Activated T-cell treated with anti-CD3 and anti-CD28 coated beads, Interleukin-2, amount 50 U/mL, for 24 hours (primary cell): ENCODE measurements at places on chromosomes 7 and 10.

GRCh38 chr7:105250239-105250638 is 138.5 kb downstream of the SRPK2 start:
- DNase-seq, result no peak

DNA sequence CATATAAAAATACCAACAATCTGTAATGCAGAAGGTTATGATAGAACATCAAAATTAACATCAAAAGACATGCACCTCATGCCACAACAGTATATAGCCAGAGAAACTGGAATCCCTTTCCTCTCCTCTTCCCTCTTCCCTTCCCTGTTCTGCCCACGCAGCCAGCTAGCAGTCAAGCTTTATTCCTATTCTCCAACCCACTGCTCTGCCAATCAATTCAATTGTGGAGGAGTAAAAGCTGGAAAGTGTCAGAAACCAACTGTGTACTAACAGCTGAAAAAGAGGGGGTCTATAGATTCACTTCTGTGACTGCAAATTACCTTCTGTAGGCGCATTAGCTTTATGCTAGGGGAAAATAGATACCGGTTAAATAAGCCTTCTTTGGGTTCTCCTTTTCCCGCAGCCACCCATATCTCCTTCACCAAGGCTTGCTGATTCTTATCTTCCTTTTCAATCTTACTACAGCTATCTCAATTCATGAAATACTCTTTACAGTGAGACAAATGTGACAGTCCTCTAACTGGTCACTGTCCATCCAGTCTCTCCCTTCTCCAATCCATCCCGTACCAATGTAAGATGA is 16.3 kb downstream of the ABI1 start:
- no peak for DNase-seq

- no peak for DNase-seq
Measured at GRCh38 chr10:123151737-123152135, 2.5 kb upstream of the BUB3 start.

- no peak for DNase-seq
Measured at GRCh38 chr10:127117125-127117524, 79.3 kb downstream of the INSYN2A start.

DNA sequence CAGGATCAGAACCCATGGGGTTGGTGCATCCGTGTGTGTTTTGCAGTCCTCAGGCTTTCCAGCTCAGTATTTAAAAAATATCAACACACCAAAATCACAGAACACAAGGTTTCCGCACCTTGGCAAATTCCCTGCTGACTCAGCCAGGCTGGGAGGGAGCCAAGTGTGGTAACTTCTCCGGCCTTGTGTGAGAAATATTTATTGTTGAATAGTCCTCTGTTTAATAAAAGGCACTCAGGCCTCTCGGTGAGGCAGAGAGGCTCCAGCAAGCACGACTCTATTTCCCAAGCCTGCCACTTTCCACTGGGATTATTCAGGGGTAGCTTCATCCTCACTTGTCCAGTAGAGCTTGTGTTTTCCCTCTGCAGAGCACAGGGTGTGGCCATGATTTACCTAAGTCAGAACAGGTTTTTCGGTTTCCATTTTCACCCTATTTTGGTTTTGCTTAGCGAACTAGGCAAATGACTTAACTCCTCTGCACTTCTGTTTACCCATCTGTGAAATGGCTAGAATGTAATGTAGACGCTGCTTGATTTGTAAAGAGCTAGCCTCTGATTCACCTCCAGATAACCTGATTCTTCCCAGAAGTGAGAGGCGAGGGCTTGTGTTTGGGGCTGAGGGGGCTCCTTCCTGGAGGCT is 13.0 kb upstream of the CHST15 start:
- DNase-seq, result no peak

- DNase-seq, result no peak
Measured at GRCh38 chr7:23216021-23216420, 30.6 kb upstream of the GPNMB start.

DNA sequence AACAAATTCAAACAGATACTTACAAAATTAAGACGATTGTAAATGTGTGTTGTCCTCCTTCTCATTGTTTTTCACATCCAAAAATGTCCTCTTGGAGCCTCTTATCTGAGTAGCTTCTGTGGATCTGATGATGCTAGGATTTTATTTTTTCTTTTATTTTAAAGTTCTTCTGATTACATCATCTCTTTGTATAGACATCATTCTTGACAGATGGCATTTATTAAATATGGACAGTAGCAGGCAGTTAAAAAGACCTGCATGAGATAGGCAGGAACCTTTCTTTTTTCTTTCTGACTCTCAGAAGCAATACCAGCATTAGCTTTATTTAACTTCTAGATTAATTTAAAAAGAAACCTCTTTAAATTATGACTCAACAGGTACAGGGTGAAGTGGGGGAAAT is at the start of gene RPA3:
RPA3 (minus strand) TSS at position 116 of the 400 bp plus-strand sequence. CDS start 78,189 bp downstream, outside the sequence.
- DNase-seq, result no peak

DNA sequence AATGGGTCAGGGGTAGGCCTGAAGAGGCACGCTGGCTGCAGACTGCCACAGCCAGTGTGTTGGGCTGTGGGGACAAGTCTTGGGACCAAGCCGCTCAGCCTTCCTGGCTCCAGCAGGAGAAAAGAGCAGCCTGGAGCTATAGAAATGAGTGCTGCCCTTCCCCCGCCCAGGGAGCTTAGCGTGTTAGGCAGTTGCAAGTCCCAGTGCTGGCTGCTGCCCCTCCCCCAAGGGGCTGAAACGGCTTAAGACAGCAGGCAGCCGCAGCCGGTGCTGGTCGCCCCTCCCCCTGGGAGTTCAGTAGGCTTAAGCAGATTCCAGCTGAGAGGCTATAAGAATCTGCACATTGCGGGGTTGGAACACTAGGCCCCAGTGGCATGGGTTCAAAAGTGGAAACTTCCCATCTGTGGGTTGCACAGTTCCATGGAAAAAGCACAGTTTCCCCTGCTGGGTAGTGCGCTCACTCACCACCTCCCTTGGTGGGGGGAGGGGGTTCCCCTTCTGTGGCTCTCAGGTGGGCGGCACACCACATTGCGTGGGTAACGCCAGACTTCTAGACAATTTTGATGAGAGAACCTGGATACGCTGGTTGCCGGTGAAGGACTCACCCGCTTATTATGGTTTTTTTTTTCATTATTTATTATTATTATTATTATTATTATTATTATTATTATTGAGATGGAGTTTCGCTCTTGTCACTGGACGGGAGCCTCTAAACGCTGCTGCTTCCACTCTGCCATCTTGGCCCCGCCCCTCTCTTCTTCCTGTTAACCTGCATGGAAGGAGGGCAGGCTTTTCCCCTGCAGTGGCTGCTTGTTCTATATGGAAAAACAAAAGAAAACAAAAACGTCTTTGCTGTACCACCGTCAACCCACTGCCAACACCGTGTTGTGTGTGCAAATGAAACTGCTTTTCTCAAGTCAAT is 151.1 kb downstream of the CXCL12 start:
- DNase-seq, result no peak

DNA sequence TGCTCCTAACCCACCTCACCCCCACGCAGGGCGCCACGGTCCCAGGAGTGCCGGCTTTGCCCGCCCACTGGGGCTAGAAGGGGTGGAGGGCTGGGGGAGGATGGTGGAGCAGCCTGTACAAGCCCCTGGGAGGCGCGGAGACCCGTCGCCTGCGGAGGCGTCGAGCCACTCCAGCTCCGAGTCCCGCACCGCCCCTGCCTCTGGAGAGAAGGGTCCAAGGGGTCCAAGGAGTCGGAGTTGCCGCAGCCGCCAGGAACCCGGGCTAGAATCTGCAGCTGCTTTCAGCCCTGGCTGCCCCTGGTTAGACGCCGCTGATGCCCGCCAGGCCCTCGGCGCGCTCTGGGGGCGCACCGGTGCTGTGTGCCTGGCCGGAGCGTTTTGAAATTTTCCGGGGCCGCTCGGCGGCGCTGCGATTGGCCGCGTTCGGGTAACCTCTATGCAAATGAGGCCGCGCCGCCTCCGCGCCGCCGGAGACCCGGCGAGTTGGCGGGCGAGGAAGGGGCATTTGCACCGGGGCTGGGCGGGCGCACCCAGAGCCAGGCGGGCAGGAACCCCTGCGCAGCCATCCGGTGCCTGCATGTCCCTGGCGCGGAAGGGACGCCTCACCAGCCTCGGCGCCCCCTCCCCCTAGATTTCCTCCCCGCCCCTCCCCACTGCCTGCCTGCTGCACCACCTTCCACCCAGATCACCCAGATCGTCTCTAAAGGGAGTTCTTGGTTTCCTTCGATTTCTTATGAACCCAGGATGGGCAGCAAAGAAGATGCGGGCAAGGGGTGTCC is at the start of gene HMX2:
HMX2 (plus strand) TSS at position 502 of the 779 bp plus-strand sequence; CDS start at position 745, 243 bp downstream.
- DNase-seq, result peak; percentile 65

DNA sequence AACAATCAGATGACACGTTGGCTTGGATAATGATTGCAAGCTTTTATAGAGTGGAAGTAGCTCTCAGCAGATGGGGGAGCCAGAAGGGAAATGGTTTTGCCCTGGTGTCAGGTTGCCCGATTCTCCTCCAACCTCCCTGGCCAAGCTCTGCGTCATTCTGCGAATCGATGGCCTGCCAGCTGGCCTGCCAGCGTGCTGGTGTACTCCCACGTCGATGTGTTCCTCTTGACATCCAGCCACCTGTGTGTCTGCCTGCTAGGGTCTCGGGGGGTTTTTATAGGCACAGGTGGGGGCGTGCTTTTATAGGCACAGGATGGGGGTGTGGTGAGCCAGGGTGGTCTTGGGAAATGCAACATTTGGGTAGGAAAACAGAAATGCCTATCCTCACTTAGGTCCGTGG is 4.6 kb downstream of the NET1 start:
- DNase-seq, result no peak

DNA sequence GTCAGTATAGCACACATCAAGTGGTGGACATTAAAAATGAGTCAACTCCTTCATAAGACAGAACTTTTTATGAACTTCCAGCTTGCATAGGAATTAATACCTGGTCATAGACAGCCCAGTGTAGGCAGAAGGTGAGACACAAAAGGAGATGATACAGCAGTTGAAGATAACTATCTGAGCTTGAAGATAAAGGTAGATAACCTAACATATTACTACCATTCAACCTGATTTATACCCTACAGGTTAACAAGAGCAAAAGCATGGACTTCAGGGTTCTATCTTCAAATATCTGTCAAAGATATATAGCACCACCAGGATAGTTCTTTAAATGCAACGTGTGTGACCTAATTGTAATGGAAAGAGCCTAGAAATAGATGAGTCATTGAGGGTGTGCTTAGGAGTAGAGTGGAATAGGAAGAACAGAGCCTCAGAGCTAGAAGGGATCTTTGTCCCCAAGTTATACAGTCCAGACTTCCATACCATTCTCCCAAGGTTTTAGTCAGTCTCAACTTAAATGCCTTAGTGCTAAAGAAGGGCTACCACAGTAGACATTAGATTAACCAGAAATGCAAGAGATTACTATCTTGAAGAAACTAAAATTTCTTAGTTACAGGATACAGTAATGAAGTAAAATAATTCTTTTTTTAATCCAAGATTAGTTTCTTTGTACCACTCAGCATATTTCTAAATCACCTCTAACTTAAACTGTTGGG is 9.2 kb downstream of the ZNF800 start:
- DNase-seq, result no peak

DNA sequence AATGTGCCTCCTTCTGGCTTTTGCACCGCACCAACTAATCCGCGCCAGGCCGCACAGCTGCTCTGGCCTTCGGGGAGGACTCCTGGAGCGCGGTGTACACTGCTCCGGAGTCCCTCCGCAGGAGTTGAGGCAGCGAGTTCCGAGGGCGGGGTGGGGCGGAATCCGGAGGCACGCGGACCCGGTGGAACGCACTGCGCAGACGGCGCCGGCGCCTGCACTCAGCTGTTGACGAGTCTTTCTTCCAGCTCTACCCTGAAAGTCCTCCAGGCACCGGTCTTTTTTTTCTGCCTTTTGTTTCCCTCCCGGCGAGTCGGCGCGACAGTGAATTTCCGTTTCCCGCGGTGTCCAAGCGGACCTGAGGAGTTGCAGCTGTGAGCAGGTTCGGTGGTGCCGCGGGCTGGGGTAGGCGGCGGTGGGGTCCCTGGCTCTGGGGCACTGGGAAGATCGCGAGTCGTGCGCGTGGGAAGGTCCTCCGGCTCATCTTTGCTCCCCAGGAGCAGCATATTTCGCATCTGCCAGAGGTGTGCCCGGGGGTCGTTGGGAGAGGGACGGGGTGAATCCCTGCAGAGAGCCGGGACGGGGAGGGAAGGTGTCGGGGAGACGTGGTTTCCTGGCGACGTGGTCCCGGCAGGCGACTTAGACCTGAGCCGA is 44.1 kb downstream of the SFTPD start:
- DNase-seq, result peak; percentile 77

- DNase-seq, result no peak
Measured at GRCh38 chr10:11535346-11535959, 76.0 kb downstream of the USP6NL start.

DNA sequence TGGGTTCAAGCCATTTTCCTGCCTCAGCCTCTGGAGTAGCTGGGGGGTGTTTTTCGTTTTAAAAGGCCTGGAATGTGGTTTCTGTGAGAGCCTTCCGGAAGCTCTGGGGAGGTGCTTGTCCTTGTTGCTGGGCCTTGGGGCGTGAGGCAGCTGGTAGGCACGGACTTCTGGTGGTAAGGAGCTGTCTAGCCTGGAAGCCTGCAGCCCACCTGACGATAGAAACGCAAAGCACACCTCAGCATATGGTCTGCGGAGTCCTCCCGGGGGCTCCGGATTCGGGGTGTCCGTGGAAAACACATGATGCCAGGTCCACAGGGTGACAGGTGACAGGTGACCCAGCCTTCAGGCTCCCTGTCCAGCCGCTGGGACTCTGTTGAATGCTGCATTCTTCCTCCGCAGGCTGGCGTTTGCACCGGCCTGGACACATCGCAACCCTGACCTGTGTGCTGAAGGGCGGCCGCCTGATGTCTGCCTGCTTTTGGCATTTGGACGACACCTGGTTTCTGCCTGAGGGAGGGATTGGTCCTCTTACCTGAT is 37.3 kb downstream of the INPP5A start:
- no peak for DNase-seq

GRCh38 chr7:86923527-86923926 is 135.9 kb downstream of the ELAPOR2 start:
- no peak for DNase-seq

DNA sequence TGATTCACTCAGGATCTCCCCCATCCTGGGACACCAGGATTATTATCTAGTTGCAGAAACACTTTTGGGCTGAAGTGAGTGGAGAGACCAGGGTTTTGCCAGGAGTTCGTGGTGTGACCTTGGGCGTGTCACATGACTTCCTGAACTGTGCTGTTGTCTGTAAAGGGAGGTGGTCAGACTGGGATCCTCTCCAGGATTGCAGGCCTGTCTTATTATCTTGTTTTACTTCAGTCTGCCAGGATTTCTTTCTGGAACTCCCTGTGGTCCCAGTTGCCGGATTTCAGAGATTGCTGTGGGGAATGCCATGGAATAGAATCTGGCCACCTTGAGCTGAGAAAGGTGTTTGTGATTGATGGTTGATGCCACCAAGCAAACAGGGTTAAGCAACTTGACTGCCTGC is 35.8 kb downstream of the CRCP start:
- no peak for DNase-seq

DNA sequence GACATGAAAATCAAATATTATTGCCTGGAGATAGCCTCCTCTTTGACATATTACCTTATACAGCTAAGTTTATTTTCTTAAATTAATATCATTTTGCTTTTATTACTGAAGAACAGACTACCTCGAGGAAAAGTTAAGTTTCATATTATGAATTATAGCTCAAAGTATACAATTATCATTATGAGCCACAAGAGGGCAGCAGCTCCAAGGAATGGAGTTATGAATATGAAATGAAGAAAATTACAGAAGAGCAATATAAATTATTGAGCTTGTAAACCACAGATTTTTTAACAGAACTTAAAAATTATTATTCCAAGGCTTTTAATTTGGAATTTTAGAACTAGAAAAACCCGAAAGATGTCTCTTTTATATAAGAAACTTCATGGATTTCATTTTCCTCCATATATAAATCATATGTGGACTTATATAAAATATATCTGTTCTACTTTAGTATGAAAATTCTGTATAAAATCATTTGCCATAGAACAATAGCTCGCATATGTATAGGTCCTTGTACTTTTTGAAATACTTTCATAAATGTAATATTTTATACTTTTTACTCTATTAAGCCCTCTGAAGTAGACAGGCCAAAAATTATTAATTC is 40.1 kb downstream of the IQUB start:
- no peak for DNase-seq
